ENCODE measurements at places on chromosomes 1 and 21.

DNA sequence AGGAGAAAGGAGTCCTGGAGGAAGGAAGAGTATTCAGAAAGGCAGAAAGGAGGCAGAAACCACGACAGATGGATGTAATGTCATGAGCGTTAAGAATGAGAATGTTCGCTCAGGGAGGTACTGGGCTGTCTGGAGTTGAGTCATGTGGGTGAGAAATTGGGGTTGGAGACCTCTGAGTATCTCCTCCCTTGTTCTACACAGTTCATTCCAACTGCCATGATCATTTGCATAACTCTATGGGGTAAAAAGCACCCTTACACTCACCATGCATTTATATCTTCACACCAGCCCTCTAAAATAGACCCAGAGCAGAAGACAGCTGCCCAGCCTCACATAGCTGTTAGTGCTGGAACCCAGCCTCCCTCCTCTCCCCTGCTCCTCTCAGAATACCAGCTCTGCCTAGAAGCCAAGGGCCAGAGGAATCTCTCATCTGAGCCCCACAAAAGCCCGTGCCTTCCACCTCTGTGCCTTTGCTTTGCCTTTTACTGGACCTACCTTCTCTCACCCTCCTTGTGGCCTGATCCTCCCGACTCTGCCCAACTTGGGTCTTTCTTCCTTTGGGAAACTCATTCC, 85.2 kb downstream of the BEND5 start:
- no peak for DNase-seq

DNA sequence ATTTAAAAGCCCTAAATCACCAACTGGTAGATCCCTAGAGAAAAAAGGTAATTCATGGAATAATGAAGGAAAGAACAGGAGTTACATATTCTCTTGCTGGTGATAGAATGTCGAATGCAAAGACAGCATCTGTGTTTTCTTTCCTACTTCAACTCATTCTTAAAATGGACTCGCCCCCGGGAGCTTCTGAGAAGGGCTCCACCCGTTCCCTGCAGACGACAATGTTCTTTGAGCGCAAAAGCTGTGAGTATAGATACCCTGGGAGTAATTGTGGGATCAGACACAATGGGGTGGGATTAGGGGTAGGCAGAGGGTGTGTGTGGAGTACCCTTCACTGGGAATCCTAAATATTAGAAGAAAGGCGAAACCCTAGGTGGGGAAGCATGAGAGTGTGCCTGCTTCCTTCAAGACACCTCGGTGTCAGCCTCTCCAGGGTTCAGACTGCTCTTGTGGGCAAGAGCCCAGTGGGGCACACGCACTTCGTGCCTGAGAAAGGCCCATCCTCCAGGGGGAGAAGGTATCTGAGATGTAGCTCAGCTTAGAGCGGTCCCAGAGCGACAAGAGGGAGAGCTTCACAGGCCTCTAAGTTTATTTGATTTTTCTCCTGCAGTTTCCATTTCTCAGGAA, 123.3 kb upstream of the DPYD start:
- DNase-seq, result peak; percentile 18

- peak; percentile 82 for DNase-seq
These were observed 18.5 kb downstream of the ALDH4A1 start for GRCh38 chr1:18883636-18884418.

- DNase-seq, result no peak
These were observed 106.5 kb upstream of the RAB3GAP2 start for GRCh38 chr1:220378571-220379302.

DNA sequence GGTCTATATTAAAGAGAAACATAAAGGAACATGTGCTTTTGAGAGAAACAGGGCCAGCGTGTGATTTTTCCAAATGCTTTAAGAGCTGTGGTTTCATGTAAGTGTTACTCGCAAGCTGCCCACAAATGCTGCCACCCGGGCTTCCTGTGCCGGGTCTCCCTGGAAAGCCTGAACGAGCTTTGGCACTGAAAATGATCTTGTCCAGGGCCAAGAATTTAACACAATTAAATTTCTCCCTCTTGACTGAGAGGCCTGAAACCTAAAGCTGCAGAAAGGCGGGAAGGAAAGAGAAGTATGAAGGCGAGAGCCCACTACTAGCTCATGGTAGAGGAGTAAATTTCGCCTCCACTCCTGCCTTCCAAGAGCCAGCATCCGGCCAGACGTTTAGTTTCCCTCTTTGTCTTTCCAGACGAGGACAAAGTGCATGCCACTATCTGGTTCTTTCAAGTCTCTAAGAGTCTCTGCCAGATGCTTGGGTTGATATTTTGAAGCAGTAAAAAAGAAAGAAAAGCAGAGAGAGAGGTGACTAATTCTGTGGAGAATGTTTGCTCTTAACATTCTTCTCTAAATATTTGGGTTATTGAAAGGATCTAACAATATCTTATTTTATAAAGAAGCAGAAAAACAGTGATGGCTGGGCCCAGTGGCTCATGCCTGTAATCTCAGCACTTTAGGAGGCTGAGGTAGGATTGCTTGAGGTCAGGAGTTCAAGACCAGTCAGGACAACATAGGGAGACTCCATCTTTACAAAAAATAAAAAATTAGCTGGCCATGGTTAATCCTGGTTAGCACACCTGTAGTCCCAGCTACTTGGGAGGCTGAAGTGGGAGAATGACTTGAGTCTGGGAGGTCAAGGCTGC, 100.0 kb upstream of the HNRNPU start:
- DNase-seq, result peak; percentile 54

GRCh38 chr1:3483801-3484444, 29.5 kb downstream of the ARHGEF16 start:
- DNase-seq, result peak; percentile 53

GRCh38 chr1:14876747-14877146, 276.8 kb upstream of the TMEM51 start:
- DNase-seq, result peak; percentile 44

DNA sequence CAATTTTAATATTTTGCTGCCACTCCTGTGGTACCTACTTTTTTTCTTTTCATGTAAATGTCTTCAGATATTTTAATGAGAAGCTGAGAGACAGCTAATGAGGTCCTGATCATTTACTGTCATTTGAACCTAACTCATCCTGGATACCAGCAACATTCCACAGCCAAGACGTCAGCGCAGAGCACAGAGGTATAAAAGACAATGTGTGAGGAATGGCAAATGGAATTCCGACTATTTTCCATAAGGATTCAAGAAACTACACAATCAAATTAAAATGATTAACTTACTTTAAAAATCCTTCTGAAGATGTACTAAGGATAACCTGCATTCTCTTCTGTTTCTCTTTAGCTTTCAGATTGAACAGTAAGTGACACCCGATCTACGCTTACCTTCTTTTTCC, 38.8 kb downstream of the HEATR1 start:
- no peak for DNase-seq

DNA sequence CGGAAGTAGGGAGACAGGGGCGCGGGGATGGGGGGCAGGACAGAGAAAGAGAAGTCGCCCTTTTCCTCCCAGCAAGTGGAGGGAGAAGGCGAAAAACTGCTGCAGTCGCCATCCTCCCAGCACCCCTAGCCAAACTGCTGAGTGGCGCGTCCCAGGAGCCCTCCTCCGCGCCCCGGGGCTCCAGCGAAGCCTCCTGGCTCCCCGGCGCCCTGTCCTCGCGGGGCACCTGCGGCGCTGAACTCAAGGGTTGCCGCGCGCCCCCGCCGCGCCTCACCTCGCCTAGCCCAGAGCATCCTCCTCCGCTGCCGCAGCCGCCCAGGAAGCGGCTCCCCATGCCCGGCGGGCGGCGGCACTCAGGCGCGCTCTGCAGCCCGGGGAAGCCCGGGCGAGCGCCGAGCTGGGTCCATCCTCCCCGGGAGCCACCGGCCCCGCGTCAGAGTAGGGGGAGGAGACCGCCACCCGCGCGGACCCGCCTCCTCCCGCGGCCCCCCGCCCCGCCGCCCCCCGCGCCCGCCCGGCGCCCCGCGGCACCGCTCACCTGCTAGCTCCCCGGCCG, at the start of gene DAB1:
Gene DAB1 (minus strand): TSS at position 405 of the 556 bp plus-strand sequence. CDS start 133,030 bp downstream, outside the sequence.
- peak; percentile 8 for DNase-seq

DNA sequence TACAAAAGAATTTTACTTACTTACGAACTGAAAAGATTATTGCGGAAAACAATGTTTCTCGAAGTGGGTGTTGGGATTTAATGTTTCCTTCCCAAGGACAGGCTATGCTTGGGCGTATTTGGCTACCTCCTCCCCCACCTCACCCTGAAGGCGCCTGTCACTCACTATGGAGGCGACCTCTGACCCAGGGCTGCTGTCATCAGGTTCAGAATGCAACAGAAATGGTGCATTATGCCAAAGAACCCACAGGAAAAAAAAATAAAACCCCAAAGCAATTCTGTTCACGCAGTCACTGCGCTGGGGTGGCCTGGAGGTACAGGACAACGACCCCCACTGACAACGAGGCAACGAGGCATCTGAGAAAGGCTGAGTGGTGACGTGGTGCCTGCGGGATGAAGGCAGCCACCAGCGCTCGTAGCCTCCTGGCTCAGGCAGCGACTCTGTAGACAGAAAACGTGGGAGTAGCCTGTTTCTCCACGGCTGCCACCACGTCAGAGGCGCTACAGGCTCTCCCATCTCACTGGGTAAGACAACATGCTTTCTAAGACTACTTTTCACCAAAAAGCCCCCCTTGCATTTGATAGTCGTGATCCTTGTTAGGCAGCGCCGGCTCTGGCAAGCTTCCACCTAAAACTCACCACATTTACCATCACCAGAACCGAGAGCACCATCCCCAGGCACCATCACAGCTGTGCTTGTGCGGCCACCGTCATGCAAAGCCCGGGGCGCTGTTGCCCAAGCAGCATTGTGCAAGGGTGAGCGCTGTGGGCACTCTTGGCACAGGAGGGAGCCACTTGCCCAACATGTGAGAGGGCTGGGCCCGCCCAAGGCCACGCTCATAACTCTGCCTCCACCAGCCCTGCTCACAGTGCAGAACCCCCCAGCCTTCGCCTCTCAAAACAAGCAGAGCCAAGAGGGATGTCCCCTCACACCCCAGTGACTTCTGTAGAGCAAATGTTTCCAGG, 14.3 kb downstream of the NADK start:
- DNase-seq, result peak; percentile 84

GRCh38 chr1:155179112-155180031, 5.7 kb downstream of the TRIM46 start:
- no peak for DNase-seq

DNA sequence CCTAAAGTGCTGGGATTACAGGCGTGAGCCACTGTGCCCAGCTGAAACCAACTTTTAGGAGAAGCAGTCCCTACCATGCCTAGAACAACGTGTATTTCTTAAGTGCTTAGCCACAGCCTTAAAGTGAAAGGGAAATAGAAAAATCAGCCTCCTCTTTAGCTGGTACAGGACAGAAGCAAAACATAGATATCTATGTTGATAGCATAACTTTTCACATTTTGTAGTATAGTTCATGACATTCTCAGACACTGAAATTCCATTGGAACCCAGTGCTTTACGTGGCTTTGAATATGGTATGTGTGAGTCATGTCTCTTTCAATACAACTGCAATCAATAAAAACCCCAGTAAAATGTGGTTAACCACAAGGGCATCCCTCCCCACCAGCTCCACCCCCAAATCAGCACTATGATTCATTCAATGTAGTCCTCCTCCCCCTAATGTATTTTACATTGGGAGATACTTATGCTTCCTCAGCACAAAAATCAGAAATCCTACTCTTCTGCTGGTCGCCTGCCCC, 32.1 kb downstream of the TGFB2 start:
- DNase-seq, result peak; percentile 76

- no peak for DNase-seq
These were observed 92.3 kb downstream of the PRDM16 start for GRCh38 chr1:3161176-3161840.

DNA sequence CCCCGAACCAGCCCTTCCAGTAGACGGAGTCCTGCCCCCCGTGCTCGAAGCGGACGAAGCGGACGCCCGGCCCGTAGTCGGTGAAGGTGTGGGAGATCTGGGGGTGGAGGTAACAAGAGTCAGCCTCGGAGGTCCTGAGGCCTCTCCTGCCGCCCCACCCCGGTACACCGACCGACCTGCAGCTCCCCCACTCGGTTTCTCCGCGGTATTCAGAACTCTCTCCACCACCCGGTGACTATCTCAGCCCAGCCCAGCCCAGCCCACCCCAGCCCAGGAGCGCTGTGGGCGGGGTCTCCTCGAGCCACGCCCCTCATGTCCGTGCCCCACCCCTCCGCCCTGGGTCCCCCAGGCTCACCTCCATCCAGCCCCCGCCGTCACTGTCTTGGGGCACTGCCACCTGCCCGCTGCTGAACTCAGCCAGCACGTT, 5.5 kb downstream of the FBXO2 start:
- no peak for DNase-seq

DNA sequence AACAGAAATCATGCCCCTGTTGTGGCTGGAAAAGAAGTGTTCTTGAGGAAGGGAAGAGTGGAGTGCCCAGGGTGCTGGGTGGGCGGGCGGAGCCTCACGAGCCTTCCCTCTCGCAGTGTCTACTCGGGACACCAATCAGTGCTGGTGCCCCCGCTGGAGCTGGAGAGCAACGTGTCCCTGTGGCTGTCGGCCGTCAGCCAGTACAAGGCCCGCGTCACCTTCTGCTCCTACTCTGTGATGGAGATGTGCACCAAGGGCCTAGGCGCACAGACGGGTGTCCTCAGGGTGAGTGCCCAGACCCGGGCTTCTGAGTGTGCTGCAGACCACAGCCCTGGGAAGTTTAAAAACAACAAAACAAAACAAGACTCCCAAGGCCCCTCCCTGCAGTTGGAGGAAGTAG, 47.4 kb downstream of the S100B start:
- DNase-seq, result no peak

DNA sequence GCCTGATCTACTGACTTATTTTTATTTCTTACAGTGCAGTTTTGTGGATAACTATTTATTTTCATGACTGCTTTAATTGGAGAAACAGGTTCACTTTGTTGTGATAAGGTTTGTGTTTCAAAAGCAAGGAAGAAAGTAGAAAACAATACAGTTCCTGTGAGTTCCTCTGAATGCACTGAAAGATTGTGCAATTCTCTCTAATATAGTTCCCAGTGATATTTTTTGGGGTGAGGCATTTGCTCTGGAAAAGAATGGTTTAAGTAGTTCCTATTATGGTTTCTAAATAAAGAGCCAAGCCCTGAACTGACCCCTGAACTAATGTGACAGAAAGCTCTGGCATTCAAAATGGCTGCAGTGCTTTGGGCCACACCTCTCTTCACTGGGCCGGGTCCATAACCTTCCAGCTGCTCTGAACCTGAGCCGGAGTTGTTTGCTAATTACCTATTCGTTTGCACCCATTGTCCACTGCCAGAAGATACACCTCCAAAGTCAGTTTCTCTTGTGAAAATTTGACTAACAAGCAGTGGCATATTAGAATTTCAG, 56.6 kb upstream of the VTCN1 start:
- no peak for DNase-seq

DNA sequence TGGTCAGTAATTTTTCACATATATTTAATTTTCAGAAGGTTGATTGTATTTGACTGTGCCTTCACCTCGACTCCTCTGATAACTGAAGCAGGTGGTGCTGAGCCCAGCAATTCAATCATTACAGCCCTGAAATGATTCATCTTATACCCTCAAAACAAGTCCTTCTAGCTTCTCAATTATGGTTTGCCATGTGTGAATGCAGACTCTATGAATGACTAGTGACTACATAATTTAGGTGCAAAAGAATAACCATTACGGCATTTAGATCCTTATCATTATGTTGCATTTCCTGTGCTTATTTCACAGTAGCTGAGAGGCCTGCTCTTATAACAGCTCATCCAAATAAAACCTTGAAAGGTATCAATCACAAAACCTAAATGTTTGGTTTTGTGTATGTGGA, 54.0 kb upstream of the COL11A1 start:
- DNase-seq, result no peak
